ENCODE measurements at places on chromosomes 5 and 9. TPM values are rescaled to one million over a fixed set of nuclear protein-coding genes. Genes with fewer than 3 reads are reported as not detected.
A peak's percentile ranks its signal among the peaks of the same experiment; 100 is the strongest.

CA9 gene
- 0.64 TPM for total RNA-seq

DNA sequence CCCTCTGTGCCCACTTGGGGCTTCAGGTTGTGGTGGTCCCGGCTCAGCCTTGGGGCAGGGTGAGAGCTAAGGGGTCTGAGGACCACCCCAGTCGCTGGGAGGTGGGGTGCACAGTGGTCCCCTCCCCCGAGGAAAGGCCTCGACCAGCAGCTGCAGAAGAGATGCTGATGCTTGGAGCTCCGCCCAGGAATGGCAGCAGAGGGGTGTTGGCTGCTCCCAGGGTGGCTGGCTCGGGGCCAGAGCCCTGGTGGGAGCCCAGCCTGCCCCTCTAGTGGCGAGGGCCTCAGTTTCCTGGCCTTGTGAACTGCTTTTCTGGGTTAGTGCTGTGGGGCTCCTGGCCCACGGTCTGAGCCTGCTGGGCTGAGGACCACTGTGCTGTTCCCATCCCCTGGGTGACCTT, 1.2 kb downstream of the DIPK1B start:
- DNase-seq, result no peak

DNA sequence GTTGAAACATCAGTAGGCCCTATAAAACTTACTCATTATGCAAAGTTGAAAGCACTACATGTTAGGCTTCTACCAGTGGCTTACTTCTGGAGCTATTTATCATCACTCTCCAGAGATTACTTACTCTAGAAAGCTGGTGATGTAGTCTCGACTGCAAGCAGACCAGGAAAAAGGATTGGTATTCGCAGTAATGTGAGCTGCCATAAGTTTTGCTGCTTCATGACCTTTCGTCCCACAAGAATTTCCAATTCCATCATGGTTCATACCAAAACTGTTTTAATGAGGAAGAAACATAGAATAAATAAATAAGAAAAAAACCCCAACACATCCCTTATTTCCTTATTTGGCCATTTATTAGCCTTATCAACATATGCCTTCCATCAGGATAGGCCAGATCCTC, 181.9 kb downstream of the ADAMTS6 start:
- DNase-seq, result no peak

SPACA9 gene
- 4.4 TPM for total RNA-seq

GRCh38 chr5:99061299-99061698, 132.5 kb upstream of the CHD1 start:
- no peak for DNase-seq

DNA sequence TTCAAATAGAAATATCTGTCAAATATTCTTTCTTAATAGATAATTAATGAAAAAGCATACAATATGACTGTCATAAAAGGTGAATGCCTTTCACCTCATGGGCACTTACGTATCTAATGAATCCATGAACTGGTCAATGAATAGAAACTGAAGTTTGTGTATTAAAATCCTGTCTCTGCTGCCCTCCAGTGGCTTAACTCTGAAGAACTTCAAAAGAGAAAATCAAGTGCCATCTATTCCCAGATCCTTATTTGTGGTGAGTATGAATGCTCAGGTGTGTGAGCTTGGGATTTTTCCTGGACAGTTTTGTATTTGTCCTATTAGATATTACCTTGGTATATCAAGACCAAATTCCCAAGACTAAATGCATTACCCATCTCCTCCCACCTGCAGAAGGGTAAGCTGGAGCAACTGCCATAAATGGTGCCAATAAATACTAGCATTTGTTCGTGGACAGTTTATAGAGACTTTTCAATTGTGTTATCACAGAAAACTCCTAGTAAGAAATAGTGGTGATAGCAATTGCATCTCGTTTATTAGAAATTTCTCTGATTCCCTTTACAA, 44.0 kb upstream of the SVEP1 start:
- DNase-seq, result no peak

C9 gene
- not detected for total RNA-seq

GRCh38 chr5:1074816-1075554, 36.9 kb downstream of the SLC12A7 start:
- no peak for DNase-seq

TAF11L10 gene
- not detected for total RNA-seq

FCN2 gene
- total RNA-seq, result not detected

DNA sequence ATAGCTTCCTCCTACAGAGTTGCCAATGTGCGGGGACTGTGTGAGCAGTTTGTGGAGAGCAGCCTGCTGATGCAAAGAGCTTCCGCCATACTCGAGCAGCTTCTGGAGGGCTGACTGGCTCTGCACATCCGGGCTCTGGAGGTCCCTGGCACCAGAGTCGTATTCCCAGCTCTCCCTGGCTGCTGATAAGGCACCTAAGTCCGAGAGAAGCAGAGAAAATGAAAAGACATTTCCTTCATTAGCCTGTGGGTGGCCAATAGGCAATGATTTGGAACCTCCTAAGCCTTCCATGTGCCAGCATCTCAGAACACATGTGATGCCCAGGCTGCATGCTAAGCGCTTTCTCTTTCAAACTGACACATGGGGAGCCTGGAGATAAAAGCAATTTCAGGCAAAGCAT, 94.3 kb downstream of the TSSK1B start:
- DNase-seq, result peak; percentile 29

AFAP1L1 gene
- 48.9 TPM for total RNA-seq

MAML1 gene
- total RNA-seq, result 13.5 TPM

DNA sequence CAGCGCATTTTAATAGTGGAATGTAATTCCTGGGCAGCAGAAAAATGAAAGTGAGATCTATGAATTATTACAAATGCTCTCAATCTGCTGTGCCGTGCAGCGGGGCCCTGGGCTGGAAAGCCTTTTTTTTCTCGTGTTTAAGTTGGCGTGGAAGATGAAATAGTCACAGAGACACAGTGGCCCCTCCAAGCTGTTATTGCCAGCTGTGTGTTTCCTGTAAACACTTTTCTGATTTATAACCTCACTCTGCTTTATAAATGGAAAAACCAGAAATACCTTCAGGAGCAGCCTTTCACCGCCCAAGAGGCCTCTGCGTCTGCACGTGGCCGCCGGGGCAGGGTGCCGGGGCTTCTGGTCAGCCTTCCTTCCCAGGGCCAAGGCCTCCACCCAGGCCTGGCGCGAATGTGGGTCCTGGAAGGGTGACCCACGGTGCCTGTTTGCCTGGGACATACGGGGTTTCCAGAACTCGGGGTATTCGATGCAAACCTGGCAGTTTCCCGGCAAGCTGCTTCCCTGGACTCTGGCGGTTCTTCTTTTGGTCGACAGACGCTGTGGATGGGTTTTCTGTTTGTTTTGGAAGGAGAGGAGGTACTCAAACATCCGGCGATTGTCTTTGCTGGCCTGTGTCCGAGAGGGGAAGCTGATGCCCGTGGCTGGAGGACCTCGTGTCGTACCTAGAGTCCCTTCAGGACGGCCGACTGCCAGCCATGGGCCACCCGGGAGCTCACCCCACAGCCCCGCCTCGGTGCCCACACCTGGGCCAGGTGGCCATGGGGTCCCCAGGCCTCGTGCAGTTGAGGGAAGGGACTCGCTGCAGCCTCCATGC, 256.7 kb downstream of the PARP8 start:
- DNase-seq, result peak; percentile 41

DNA sequence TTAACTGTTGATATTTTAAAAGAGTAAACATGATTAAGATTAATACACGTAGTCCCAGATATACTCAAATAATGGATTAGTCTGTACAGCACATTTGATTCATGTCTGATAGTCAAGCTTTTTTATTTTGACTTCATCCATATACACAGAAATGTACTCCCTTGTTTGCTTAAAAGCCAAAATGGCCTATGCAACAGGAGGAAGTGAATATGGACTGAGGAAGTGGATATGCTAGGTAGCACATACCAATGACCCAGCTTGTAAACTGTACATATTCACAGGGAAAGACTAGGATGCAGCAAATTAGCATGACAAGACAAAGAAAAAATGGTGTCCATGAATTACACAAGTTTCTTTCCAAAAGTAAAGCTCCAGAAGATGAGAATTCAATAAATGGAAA, 109.7 kb downstream of the CAAP1 start:
- DNase-seq, result no peak

- no peak for DNase-seq
Observed at GRCh38 chr5:33824516-33825195, 67.1 kb downstream of the ADAMTS12 start.

DNA sequence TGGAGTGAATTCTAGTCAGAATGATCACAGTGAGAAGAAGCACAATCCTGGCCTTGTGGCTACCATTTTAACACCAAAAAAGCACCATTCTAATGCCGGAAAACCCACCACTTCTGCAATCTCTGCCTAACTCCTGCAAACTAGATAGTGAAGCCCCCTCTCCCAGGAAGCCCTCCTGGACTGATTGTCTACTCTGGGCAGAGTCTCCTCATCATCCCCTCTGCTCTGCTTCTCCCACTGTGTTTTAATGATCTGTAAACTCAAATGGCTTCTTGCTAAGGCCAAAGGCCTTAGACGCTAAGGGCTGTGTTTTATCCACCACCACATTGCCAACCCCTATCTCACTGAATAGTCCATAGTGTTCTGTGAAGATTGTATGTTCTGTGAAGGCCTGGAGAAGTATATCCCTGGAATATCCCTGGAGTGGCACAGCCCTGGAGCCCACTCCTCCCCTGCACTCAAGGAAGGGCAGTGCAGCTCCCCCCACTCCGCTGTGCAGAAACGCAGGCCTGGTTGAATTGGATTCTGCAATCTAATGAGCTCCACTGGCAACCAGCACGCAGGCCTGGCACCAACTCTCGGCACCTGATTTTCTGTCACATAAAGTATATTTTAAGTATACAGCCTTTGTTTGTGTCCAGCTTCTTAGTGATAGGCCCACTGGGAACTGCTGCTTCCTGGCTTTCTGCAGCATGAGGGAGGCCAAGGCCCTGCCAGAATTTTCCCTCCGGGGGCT, 126.3 kb downstream of the ATPSCKMT start:
- no peak for DNase-seq

DNA sequence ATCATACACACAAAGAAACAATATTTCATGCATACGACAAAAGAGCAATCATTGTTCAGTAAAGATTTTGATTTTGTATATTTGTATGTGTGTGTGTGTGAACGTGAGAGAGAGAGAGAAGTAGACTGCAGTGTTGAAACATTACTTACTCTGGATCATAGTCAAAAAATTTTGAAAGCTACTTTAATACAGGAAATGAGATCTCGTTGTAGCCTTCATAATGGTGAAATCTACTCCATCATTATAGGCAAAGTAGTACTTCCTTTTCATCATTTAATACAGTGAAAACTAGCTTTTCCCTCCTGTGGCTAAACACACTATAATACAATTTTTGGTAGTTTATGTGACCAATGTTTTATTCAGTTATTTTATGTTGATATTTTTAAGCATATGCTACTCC, 1427.7 kb upstream of the C9orf72 start:
- DNase-seq, result no peak

DNA sequence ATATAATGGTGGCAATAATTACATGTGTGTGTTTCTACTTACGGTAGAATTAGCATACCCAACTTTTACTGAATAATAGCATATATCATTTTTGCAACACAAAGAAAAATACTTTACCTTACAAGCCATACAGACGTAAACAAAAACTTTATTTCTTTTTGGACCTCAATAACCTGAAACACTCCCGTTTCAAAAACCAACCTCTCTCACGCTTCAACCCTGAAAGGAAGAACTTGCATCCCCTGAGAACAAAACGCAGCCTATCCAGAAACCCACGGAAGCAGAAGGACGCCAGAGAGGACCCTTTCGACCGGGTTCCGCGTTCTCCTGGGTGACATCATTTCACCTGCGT, at the start of gene RNF38:
RNF38 (minus strand) TSS at position 290 of the 352 bp plus-strand sequence; CDS start at position 129, 161 bp downstream.
- DNase-seq, result no peak

DNA sequence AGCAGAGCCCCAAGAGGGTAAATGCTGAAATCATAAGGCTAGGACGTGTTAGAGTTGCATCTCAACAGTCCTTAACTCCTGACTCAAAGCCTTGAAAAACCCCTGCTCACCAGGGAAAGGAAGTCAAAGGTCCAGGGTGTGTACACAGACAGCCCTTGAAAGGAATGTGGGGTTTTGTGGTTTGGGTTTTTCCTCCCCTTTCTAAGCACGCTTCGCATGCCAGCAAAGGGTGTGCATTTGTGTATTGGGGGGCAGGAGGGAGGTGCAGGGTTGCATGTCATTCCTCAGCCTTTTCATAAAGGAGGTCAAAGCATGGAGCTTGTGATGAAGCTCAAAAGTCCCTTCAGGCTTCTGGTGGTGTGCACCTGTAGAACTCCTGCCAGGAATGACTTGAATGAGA, 17.3 kb upstream of the XPA start:
- DNase-seq, result no peak

DNA sequence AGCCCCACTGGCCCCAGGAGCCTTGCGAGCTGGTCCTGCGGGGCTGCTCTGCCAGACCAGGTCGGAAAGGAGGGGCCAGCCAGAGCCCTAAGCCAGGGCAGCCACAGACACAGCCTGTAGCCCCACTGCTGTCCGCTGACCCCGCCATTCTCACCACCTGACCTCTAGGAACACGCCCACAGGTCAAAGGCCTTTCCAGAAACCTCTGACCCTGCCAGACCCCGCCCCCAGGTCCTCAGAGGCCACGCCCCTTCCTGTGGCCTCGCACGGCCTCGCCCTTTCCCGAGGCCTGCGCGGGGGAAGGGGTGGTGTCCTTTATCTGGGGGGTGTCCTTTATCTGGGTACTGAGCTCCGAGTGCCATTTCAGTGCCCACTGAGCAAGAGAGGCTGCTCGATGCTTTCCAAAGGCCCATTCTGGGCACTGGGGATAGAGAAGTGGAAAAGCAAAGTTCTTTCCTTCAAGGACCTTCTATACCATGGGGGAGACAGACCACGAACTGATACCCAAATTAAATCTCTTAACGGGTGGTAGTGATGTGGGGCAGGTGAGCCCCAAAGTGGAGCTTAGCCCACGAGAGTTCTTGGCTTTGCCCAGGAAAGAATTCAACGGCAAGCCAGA, 46.5 kb downstream of the P4HA2 start:
- DNase-seq, result no peak

DNA sequence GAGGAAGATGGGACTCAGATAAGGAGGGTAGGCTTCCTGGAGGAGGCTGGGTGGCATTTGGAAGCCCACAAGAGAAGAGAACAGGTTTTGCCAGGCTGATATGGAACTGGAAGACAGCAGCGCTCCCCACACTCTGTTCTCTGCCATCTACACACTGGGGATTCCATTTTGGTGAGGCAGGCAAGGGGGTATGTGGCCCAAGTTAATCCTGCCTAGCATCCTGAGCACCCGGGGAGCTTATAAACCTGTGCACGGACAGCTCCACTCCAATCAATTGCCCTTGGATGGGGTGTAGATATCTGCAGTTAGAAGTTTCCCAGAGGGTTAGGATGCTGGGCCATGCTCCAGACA, 158.8 kb downstream of the MACROH2A1 start:
- DNase-seq, result no peak

- DNase-seq, result no peak
Observed at GRCh38 chr5:10527281-10527950, 36.5 kb upstream of the ANKRD33B start.

GRCh38 chr5:122405751-122406150, 93.7 kb downstream of the SNCAIP start:
- DNase-seq, result no peak

GRCh38 chr9:80794197-80794596, 895.1 kb downstream of the TLE1 start:
- no peak for DNase-seq

ADGRD2 gene
- not detected for total RNA-seq
